ENCODE measurements at places on chromosomes 6 and 20.

DNA sequence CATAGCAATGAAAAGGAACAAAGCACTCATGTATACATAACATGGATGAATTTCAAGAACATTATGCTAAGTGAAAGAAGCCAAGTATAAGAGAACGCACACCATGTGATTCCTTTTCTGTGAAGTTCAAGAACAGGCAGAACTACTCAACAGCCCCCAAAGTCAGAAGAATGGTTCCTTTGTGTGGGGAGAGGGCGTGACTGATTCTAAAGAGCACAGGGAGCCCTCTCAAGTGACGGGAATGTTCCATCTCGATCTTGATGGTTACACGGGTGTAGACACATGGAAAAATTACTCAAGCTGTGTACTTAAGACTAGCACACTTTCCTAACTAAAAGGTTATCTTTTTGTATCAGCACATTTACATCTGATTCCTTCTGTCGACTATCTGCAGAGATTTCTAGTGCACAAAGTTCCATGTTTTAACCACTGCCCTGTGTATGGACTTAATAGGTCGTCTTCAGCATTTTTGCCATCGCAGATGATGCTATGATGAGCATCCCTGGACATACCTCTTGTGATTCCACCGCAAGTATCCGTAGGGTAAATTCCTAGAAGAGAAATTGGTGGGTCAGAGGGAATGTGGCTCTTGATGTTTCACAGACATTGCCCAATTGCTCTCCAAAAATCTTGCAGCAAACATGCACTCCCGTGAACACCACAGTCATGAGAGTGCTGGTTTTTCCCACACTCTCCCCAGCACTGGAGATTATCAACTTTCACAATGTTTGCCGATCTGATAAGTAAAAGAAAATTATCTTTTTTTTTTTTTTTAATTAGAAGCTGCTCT lies 279.3 kb downstream of the BMP7 start:
- no peak for DNase-seq

DNA sequence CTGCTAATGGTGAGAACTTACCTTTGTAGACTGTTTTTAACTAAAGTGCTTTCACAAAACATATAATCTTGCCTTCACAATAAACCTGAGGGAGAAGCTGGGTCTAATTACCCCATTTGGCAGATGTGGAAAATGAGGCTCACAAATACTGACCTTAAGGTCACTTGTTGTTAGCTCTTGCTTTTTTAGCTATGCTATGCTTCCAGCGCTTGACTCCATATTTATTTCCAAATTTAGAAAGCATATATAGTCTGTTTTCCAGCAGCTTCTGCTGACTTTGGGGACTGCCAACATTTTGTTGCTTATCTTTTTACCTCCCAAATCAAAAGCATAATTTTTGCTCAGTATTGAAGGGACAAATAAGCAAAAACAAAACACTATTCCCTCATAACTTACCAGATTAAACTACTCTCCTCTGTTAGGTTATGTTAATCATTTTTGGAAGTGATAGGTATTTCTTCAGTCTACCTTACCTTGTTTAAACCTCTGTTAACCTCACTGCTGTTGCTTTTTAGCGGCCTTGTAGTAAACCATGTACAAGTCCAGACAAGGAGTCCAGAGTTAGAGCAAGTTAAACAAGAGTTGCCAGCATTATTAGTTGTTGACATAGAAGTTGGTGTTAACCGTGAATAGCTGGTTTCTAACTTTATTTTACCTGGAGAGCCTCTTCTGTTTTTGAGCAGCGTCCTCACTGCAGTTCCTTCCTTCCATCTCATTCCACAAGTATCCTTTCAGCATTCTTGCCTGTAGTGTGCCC lies 4.9 kb upstream of the BTBD3 start:
- no peak for DNase-seq

GRCh38 chr20:62365814-62366369 lies 1.2 kb downstream of the LAMA5 start:
- peak; percentile 48 for DNase-seq

DNA sequence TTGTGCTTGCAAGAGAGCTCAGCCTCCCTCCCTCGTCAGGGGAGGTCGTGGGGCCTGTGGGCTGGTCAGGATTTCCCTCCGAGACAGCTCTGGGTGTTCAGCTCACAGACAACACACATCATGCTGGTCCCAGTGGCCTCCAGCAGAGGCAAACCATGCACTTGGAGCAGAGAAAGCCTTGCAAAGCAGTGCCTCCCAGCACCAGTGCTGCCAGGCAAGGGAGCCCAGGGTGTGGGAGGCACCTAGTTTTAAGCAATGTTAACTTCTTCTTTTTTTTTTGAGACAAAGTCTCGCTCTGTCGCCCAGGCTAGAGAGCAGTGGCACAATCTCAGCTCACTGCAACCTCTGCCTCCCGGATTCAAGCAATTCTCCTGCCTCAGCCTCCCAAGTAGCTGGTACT lies 34.0 kb upstream of the INSM1 start:
- DNase-seq, result no peak

DNA sequence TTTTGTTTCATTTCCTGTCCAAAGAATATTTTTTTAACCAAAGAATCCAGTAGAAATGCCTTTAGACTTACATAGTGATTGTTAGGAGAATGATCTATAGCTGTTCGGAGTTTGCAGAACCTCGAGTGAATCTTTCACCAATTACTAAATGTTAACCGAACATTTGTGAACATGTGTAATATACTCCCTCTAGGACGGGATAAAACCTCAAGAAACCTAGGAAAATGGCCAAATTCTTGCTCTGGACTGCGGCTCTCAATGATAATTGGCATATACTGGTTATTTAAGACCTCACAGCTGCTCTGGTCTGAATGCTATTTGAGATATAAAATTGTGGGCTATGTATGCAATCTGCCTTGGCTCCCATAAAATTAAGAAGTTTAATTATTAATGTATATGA lies 137.1 kb downstream of the PACRG start:
- DNase-seq, result no peak

DNA sequence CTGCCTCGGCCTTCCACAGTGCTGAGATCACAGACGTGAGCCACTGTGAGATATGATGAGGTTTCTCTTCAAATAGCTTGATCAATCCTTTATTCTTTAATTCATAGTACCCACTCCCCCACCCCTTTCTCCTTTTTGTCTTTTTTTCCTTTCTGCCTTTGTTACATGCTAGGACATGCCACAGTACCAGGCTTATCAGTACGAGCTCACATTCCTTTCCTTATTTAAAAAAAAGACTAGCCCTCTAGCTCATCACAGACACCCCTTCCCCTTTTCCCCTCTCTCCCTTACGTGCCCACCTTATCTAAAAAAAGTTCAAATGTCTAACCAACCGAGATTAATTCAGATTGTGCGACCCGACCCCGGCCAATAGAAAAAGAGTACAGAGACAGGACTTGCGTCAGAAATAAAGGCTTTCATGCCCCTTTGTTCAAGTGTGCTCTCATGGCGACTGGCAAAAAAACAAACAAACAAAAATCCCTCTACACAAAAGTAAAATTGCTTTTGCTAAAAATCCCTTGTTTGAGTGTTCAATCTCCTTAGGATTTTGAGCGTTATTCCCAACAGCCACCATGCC lies 49.2 kb downstream of the MRAP2 start:
- peak; percentile 49 for DNase-seq

GRCh38 chr6:147621263-147621662 lies 112.8 kb downstream of the SAMD5 start:
- no peak for DNase-seq

DNA sequence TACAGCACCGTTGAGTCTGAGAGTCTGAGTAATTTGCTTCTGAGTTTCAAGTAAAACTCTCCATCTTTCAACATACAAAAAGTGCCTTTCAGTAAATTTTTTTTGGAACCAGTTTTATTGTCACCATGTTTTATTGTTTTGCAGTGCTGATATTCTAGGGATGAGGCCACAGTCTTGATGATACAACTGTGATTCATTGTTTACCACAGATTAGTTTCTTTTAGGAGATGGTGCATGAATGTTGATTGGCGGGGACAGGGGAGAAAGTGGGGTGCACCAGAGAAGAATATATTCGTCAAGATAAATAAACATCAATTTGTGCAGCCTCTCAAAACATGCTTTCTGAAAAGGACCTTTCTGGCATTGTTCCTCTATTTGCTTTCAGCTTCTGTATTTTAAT lies 109.0 kb downstream of the MCHR2 start:
- DNase-seq, result no peak

- no peak for DNase-seq
These were observed 215.5 kb upstream of the SNX9 start for GRCh38 chr6:157607317-157608109.

DNA sequence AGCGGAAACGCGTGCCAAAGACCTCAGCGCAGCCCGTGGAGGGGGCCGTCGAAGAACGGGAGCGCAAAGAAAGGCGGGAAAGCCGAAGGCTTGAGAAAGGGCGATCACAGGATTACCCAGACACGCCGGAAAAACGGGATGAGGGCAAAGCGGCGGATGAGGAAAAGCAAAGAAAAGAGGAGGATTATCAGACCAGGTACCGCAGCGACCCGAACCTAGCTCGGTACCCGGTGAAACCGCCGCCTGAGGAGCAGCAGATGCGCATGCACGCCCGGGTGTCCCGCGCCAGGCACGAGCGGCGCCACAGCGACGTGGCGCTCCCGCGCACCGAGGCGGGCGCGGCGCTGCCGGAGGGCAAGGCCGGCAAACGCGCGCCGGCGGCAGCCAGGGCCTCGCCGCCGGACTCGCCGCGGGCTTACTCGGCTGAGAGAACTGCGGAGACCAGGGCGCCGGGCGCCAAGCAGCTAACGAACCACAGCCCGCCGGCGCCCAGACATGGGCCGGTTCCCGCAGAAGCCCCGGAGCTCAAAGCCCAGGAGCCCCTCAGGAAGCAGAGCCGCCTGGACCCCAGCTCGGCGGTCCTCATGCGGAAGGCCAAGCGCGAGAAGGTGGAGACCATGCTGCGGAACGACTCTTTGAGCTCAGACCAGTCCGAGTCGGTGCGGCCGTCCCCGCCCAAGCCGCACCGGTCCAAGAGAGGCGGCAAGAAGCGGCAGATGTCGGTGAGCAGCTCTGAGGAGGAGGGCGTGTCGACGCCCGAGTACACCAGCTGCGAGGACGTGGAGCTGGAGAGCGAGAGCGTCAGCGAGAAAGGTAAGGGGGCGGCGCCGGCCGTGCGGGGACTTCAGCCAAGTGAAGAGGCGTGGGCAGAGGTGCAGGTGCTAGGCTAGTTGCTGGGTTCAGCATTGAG lies 296.2 kb downstream of the RIMS1 start:
- peak; percentile 55 for DNase-seq

GRCh38 chr6:169096388-169096787 lies 157.3 kb downstream of the THBS2 start:
- no peak for DNase-seq

DNA sequence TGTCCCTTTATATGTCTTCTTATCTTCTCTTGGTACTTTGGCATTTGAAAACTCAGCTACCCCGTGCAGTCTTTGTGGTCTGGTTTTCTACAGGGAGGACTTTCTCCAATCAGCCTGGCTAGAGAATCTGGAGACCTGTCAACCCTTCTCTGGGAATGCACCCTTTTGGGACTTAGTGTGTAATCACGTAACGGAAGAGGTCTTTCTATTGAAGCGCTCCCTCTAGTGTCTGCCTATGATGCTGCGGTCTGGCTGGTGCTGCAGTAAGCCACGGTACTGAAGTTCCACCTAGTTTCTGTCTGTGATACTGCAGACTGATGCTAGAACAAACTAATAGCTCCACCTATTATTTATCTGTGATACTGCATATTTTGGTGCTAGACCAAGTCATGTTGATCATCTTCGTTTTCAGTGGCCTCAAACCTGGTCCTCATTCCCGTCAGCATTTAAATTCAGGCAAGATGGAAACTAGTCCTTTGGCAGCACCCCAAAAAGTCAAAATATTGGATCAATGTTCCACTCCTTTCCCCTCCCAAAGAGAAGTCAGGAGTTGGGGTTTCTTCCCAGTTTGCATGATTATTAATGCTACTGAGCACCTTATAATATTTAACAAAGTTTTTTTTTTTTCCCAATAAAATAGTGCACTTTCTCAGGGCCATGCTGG lies 12.5 kb upstream of the SIRPB2 start:
- peak; percentile 98 for DNase-seq

DNA sequence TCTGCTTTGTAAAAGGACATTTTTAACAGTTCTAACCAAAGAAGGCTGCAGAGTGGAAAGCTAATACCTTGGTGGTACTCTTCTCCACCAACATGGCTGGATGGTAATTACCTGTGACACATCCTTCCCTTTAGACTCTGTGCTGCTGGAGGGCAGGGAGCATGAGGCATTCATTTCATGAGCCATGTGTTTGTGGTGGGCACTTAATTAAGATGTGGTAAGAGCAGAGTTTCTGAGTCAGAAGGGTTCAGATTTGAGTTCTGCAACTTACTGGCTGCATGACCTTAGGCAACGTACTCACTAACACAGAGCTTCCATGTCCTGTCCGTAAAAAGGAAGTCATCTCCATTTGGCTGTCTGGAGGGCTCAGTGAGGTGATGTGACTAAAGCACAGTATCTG lies 9.1 kb upstream of the ZNF133 start:
- DNase-seq, result no peak

DNA sequence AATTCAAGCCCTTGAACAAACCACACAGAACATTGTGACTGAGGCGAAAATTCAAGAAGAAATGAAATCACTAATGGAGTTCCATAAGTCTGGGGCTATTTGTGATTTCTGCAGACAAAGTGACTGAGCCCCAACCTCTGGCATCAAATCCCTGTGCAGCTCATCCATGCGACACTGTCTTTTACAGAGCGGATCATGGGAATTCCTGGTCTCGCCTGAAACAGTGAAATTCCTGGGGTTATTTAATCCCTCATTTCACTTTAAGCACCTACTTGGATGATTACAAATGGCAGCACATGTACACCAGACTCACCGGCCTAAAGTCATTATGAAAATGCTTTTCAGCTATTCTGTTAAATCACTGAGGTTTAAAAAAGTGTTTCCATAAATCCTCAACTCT lies 102.4 kb upstream of the CDH4 start:
- no peak for DNase-seq

- no peak for DNase-seq
These were observed 670.8 kb downstream of the KIF16B start for GRCh38 chr20:15902493-15902892.

- no peak for DNase-seq
These were observed 23.0 kb downstream of the SLC35D3 start for GRCh38 chr6:136945072-136945471.

DNA sequence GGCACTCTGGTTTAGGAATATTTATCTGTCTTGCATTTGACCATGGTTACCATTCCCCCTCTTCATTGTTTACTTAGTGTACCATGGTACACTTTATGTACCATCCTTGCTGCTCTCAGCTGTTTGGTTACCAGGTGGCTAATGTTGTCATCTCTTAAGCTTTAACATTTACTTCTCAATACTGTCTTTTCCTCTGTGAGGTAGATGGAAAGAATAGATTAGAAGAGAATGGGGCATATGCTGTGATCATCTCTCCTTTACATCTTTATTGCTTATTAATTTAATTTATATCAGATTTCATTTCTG lies 109.2 kb downstream of the NCOA3 start:
- no peak for DNase-seq

- DNase-seq, result peak; percentile 94
These were observed 134.4 kb downstream of the LRRC1 start for GRCh38 chr6:53929041-53929820.

DNA sequence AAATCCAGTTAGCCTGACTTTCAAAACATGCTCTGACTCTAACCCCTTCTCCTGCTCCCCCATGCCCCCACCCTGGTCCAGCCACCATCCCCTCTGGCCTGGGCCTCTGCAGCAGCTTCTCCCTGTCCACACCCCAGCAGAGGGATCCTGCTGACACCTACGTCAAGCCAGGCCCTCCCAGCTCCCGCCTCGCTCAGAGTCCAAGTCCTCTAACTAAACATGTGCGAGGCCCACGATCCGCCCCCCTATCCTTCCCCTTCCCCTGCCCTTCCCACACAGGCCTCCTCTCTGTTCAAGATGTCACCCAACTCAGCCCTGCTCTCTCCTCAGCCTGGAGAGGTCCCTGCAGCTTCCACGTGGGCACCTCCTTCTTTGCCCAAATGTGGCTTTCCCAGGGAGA lies 33.7 kb downstream of the NFATC2 start:
- DNase-seq, result no peak
